Fibroblast of villous mesenchyme (primary cell): ENCODE measurements at places on chromosomes 5 and 9. TPM values are rescaled to one million over a fixed set of nuclear protein-coding genes. Genes with fewer than 3 reads are reported as not detected.

DNA sequence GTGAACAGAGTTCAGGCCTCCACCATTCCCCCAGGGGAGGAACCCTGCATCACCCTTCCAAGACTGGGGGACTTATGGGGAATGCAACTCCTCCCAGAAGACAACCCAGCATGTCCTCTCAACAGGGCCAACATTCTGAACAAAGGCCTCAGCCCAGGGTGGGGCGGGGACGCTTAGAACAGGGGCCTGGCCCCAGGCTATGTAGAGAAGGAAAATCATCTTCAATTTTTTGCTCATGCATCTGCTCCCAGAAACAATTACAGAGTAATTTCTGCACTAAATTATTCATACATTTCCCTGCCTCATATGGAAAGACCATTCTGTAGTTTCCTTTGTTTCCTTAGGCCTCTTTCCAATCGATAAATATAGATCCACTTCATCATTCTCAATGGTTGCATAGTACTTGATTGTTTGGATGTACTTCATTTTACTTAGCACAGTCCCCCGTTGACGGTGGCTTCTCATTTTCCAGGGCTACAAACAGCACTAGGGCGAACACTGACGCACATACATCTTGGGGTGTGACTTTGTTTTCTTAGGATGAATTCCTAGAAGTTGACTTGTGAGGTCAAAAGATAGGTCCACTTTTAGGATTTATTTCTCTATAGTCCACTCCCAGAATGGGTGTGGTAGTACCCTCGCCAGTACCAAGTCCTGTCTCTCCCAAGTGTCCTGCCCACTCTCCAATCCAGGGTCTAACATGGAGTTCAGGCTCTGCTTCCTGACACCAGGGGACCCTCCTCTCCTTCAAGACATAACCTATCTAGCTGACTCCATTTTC lies 27.2 kb upstream of the SMU1 start:
- DNase-seq: no peak

DNA sequence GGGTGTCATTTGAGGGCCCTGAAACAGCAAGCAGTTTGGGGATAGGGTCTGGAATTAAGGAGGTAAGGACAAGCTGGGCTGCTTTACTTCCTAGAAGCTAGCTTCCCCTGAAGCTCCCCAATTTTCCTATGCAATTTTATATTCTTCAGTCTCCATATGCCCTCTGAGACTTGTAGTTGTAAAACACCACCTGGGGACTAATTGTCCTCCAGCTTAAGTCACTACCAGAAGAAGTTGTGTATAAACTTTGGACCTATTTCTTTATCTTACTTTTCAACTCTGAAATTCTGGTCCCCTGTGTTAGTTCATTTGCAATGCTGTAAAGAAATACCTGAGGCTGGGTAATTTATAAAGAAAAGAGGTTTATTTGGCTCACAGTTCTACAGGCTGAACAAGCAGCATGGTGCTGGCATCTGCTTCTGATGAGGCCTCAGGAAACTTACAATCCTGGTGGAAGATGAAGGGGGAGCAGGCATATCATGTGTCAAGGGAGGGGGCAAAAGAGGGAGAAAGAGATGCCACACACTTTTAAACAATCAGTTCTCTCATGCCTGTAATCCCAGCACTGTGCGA lies 41.1 kb upstream of the CPEB4 start:
- no peak for DNase-seq

- DNase-seq: no peak
These were observed 17.3 kb upstream of the LPCAT1 start for GRCh38 chr5:1540831-1541701.

DNA sequence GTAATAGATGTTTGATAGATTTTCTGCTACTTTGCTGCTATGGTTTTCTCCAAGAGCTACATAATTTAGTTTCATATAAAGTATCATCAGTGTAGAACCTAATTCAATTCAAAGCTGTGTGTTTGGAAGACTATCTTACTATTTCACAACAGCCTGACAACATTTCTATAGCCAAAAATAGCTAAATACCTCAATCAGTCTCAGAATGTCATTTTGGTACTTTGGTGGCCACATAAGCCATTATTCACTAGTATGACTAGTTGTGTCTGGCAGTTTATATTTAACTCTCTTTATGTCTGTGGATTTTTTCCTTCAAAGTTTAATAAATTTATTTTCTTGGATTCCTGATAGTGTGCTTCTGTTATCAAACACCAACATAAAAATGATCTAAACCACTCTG lies 35.1 kb upstream of the CCDC152 start:
- DNase-seq: no peak

PDZD2 gene
- total RNA-seq: 0.97 and 2.6 TPM in 2 replicates
